ENCODE measurements at places on chromosomes 12 and 14.

DNA sequence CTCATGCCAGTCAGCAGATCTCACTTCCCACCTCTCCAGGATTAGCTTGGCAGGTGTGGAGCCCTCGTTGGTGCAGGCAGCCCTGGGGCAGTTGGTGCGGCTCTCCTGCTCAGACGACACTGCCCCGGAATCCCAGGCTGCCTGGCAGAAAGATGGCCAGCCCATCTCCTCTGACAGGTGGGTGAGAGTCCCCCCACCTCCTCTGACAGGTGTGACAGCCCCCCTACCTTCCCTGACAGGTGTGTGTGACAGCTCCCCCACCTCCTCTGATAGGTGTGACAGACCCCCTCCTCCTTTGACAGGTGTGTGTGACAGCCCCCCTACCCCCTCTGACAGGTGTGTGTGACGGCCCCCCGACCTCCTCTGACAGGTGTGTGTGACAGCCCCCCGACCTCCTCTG is 26.3 kb downstream of the PAPLN start:
- DNase-seq, result no peak

GRCh38 chr14:64800000-64800399 is 79.7 kb downstream of the SPTB start:
- DNase-seq, result no peak

DNA sequence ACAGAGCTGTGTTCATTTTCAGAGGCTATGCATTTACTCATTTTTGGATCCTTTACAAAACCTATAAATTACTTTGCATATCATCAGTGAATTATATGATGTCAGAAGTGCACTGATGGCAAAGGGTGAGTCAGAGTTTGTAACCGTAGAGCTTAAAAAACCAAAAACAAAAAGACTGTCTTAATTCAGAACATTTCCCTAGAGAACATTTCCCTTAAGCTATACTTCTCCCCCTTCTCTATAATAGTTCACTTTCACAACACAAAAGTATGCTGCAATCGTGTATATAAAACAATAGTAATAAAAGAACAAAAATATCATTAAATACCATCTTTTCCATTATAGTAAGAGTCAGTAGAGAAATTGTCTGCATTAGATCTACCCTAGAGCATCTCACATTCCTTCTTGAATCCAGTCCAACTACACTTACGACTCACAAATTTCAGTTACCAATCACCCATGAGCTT is 934.9 kb downstream of the LRFN5 start:
- no peak for DNase-seq

- DNase-seq, result no peak
These were observed 6.2 kb downstream of the RERG start for GRCh38 chr12:15214851-15215601.

DNA sequence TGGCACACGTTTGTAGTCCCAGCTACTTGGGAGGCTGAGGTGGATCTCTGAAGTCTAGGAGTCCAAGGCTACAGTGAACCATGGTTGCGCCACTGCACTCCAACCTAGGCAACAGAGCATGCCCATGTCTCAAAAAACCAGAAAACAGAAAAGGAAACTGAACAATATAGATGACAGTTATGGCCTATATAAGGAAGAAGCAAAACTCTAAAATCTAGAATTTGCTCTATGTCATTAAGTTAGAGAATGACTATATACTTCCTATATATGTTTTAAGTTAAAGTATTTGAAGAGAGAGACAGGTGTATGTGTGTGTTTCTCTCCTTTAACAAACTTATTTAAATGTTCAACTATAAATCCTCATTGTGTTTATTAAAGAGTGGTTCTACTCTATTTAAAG is 65.8 kb downstream of the MNAT1 start:
- DNase-seq, result no peak

All from lung (tissue), 17 donors.